ENCODE measurements at places on chromosomes 1 and 21. TPM values are rescaled to one million over a fixed set of nuclear protein-coding genes. Genes with fewer than 3 reads are reported as not detected.

IL10RB gene
- 64.1 TPM for total RNA-seq

APOBEC4 gene
- total RNA-seq, result not detected

DNA sequence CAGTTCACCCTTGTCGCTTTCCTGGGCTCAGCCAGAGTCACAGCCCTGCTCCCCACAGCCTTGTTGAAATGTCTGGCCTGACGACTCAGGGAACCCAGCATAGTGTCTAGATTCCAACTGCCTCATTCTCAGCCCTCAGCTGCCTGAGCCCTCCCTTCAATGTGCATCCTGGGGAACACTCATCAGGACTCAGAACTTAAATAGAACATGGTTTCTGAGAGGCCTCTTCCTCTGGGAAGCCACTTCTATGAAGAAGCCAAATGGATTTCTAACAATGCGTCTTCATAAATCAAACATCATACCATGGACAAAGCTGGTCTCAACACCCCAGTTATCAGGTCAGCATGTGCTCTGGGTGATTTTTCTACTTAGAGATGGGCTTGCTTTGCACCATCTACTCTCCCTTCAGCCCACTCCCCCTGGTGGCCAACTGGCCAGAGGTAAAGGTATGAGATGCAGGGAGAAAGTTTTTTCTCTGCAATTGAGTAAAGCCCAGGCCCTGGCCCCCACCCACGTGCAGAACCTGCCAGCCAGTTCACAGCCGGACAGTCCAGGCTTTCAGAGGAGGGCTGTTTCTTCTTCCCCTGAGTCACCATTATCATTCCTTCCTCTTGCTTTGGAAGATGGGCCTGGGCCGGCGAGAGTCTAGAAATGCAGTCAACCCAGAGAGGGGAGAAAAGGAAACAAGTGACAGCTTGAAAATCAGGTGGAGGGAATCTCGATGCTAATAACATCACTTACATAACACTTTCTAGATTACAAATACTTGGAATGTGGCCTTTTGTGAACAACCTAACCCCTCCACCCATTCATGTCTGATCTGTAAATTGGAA lies 32.1 kb downstream of the CD244 start:
- H3K27me3 ChIP-seq, result no peaks in the 10 kb centered on the region
- no peak overlapping the region for H3K27ac ChIP-seq
- H3K4me1 ChIP-seq, result no peaks in the 10 kb centered on the region
- no peaks in the 10 kb centered on the region for H3K36me3 ChIP-seq
- peak; percentile 28 for DNase-seq

DNA sequence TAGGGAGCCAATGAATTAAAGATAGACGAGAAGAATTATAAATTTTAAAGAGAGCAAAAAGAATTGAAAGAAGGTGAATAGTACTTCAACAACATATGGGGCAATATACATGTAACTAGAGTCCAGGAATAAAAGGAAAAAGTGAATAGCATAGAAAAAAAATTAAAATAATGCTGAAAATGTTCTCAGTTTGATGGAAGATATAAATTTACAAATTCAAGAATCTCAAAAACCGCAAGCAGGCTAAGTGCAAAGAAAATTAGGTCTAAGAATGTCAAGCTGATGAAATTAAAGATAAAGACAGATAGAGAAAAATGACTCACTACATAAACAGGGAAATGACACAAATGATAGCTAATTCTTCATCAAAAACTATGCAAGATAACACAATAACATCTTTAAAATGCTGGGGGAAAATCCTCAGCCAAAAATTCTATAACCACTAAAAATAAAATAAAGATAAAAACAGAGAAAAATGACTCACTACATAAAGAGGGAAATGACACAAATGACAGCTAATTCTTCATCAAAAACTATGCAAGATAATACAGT lies 326.3 kb downstream of the TBX15 start:
- no peaks in the 10 kb centered on the region for H3K27me3 ChIP-seq
- H3K4me3 ChIP-seq, result no peak overlapping the region
- no peaks in the 10 kb centered on the region for H3K36me3 ChIP-seq
- peak; percentile 0 for DNase-seq
- no peaks in the 10 kb centered on the region for H3K4me1 ChIP-seq

- peak overlapping the region; percentile 45 for H3K27ac ChIP-seq
- H3K4me3 ChIP-seq, result no peak overlapping the region
- DNase-seq, result peak; percentile 83
- H3K4me1 ChIP-seq, result peaks cover 9% of the 10 kb centered on the region
- H3K27me3 ChIP-seq, result no peaks in the 10 kb centered on the region
Observed at GRCh38 chr1:22044690-22045420, 7.7 kb upstream of the CDC42 start.

Data from fibroblast of lung (primary cell).